Chondrocyte (in vitro differentiated cells): ENCODE measurements at places on chromosomes 11 and 22. TPM values are rescaled to one million over a fixed set of nuclear protein-coding genes. Genes with fewer than 3 reads are reported as not detected.
A peak's percentile ranks its signal among the peaks of the same experiment; 100 is the strongest.

DNA sequence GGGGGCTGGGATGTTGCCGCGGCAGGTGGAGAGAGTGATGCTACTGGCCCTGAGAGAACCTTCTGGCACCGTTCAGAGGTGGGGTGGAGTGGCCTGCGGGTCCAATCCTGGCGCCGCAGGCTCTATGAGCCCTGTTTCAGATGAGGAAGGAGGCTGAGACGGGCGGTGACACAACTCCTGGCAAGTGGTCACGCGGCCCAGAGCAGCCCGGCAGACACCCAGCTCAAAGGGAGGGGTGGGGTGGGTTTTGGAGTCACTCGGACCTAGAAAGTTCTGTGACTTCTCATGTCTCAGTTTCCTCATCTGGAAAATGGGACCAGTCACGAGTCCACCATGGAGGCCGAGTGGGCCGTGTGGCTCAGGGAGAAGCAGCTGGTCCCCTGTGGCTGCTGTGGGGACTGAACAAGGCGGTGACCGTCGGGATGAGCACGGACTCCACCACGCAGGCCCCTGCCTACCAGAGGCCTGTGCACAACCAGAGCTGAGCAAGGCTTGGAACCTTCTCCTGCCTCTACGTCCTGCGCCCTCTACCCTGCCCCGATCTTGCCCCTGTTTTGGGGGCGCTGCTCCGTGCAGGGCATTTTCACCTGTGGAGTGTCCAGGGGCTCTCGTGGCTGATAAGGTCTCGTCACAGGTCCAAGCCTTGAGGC lies 3.7 kb downstream of the TSPO start:
- H3K4me3 ChIP-seq = no peak overlapping the region
- peaks cover 44% of the 10 kb centered on the region for H3K4me1 ChIP-seq
- H3K36me3 ChIP-seq = peaks cover 2% of the 10 kb centered on the region
- H3K27ac ChIP-seq = no peak overlapping the region
- H3K27me3 ChIP-seq = no peaks in the 10 kb centered on the region
- DNase-seq = no peak

DNA sequence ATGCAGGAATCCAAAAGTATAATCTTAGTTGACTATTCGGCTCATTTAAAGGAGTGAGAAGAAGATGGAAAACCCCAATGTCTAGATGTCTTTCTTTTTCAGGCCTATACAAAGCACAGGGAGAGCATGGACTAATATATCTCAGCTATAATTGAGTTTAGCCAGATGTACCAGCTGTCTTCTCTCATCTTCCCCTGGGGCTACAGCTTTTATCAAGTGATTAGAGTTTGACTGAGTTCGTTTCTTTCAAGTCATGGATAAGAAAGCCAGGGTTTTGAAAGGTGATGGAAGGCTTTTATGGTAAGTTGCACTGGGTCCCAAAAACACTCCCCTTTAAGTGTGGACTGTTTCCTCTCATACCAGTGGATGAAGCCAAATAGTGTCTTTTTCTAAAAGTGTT lies 1172.8 kb upstream of the TENM4 start:
- no peaks in the 10 kb centered on the region for H3K36me3 ChIP-seq
- H3K27me3 ChIP-seq = peaks cover 2% of the 10 kb centered on the region
- no peak for DNase-seq
- H3K27ac ChIP-seq = no peak overlapping the region

DNA sequence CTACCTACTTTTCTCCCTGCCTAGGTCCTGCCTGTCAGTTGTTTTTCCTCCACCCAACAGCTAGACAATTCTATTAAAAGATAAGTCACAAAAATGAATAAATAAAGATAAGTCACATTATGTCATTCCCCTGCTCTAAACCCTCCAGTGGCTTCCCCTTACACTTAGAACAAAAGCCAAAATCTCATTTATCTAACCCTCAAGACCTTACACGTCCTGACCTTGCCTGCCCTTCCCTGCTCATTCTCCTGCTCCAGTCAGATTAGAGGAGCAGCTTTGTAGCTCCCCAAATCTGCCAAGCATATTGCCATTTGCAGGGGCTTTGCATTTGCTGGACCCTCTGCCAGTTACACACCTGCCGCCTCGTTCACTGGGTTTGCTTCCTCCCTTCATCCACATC lies 16.7 kb downstream of the KREMEN1 start:
- no peaks in the 10 kb centered on the region for H3K36me3 ChIP-seq
- no peak for DNase-seq

DNA sequence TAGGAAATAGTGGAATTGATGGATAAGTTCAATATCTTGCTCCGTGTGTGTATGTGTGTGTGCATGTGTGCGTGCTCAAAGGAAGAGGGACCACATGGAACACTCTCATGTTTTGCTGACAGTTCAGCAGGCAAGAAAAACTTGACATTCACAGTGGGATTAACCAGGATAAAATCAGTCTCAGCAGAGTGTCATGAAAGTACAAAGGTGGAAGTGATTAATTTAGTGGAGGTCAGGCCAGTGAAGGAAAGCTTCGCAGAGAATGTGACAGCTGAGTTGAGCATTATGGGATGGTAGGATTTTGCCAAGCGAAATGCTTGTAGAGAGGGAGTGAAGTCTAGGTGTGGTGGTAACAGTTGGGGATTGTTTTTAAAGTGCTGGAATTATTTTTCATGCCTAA lies 15.7 kb upstream of the FBXO3 start:
- DNase-seq = no peak

GRCh38 chr11:63020671-63021291 lies 5.1 kb upstream of the SLC22A8 start:
- no peaks in the 10 kb centered on the region for H3K36me3 ChIP-seq
- H3K27ac ChIP-seq = no peak overlapping the region
- no peak overlapping the region for H3K4me3 ChIP-seq

DNA sequence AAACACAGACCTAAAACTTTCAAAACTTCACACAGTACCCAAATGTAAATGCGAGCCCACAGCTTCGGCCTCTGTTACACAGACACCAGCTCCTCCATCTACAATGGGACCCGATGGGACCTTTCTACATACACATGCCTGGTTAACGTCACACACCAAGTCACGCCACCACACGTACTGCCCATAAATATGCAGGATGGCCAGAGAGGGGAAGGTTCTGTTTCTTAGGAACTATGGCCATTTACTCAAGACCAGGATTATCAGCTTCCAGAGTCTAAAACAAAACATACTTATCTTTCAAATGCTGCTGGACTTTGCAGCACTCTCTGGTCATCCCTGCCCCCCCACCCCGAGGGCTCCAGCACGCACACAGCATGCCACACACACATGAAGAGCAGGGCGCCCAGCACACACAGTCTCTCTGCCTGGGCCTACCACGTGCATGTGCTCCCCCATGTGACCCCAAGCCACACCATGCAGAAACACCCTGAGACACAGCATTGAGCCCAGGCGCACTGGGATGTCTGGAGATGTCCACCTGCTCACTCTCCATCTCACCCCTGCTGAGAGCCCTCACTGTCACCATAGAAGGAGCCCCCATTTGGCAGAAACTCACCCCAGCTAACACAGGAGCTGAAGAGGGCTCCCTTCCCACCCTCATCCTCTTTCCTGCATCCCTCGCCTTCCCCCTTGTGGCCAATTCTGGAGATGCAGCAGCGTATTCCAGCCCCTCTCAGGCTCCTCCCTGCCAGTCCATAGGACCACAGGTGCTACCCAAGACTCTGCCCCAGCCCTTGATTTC lies 61.8 kb downstream of the SLC22A12 start:
- no peak overlapping the region for H3K4me3 ChIP-seq
- H3K27me3 ChIP-seq = peaks cover 9% of the 10 kb centered on the region
- no peaks in the 10 kb centered on the region for H3K4me1 ChIP-seq
- DNase-seq = no peak

DNA sequence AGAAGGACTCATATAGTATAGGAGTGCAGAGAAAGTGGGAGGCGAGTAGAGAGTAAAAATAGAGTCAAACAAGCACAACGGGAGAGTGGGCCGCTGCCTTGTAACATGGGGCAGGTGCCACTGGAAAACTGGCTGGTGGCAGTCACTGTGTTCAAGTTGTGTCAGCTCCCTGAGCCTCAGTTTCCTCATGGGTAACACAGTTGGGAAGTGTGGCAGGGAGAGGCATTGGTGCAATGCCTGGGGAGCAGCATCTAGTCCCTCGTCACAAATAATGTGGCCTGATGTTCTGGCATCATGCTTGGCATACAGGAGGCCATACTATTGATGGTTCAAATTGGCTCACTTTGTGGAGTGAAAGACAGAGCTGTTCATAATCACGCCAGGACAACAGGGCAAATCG lies 78.9 kb upstream of the SPON1 start:
- H3K36me3 ChIP-seq = no peaks in the 10 kb centered on the region
- H3K27ac ChIP-seq = no peak overlapping the region
- H3K4me1 ChIP-seq = no peaks in the 10 kb centered on the region
- no peak for DNase-seq
- H3K4me3 ChIP-seq = no peak overlapping the region

DNA sequence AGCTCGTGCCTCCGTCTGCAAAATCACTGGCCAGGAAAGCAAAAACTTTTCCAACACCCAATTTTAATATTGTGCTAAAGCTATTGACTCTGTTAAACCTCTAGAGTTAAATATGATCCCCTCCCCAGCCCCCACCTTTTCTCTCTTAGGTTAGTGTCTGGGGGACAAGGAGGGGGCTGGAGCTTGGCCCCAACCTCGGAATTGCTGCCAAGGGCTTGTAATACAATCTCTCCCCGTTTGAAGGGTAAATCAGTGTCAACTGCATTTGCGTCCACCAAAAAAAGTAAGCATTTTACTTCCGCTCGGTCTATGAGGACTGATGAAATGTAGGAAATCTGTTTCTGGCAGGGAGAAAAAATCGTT lies at the start of gene GAS2:
GAS2 (plus strand) TSS at position 287 of the 363 bp plus-strand sequence. CDS start 8,259 bp downstream, outside the sequence.
- DNase-seq = no peak
- peaks cover 13% of the 10 kb centered on the region for H3K4me1 ChIP-seq
- H3K27ac ChIP-seq = peak within 1 kb of the TSS; percentile 28
- peaks cover 36% of the 10 kb centered on the region for H3K27me3 ChIP-seq
- H3K4me3 ChIP-seq = peak within 1 kb of the TSS; percentile 73

- DNase-seq = no peak
- peaks cover 5% of the 10 kb centered on the region for H3K36me3 ChIP-seq
- no peaks in the 10 kb centered on the region for H3K27me3 ChIP-seq
- no peak overlapping the region for H3K27ac ChIP-seq
- no peak overlapping the region for H3K4me3 ChIP-seq
These were observed 15.7 kb downstream of the PLAAT3 start for GRCh38 chr11:63598556-63598955.

- peaks cover 20% of the 10 kb centered on the region for H3K4me1 ChIP-seq
- no peak for DNase-seq
- H3K27ac ChIP-seq = no peak overlapping the region
- H3K36me3 ChIP-seq = no peaks in the 10 kb centered on the region
These were observed 244.1 kb upstream of the ZC3H12C start for GRCh38 chr11:109849051-109849450.

DNA sequence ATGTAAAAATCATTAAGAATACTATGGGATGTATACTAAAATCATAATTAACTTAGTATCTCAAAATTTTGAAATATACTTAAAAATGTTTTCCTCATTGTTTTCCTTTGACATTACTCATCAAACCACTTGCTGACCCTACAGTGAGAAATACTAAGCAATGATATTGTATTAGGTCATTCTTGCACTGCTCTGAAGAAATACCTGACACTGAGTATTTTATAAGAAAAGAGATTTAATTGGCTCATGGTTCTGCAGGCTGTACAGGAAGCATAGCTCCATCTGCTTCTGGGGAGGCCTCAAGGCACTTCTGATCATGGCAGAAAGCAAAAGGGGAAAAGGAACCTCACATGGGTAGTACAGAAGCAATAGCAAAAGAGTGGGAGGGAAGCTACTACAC lies 950.9 kb upstream of the CHORDC1 start:
- peaks cover 5% of the 10 kb centered on the region for H3K4me1 ChIP-seq

DNA sequence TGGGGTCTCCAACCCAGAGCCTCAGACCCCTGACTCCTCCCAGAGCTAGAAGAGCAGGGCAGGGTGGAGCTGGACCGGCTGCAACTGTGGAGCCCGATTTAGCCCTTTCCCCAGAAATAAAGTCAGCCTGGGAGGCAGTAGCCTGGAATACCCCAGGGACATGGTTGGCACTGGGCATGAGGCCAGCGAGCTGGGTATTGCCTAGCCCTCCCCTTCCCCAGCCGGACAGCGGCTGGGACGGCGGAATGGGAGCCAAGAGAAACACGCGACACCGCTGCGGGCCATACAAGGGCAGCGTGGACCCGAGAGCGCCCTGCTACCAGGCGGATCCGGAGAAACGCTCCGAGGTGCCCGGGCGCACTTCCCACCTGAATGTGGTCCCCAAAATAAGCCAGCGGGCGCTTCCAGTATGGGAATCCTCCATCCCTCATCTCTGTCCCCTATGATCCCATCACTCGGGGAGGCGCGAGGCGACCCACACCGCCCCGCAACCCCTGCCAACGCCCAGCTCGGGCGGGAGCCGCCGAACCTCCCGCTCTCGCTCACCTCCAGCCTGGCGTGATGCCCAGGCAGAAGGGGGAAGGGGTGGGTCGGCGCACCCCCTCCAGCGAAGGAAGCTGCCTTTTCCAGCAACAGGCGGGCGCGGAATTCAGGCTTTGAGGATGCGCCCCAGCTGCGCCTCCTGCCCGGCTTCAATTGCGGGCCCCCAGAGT lies 758 bp downstream of the MCAM start:
- H3K4me1 ChIP-seq = peaks cover 51% of the 10 kb centered on the region
- peak overlapping the region; percentile 80 for H3K4me3 ChIP-seq

DNA sequence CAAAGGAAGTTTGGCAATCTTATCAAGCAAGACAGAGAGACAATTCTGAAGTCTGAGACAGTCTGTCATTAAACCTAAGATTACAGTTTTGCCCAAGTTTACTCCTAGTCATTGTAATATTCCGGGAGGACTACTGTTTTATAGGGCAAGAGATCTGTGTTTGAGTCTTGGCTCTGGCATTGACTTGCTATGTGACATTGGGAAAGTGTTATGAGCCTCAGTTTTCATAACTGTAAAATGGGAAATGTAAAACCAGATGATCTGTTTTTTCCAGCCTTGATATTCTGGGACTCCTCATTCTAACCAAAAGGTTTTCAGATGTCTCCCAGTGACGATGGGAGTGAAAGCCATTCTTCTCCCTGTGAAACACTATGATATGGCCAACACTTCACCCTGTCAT lies 24.3 kb upstream of the SLCO2B1 start:
- H3K27me3 ChIP-seq = peaks cover 19% of the 10 kb centered on the region
- no peak overlapping the region for H3K4me3 ChIP-seq
- peaks cover 2% of the 10 kb centered on the region for H3K36me3 ChIP-seq
- no peak overlapping the region for H3K27ac ChIP-seq
- no peaks in the 10 kb centered on the region for H3K4me1 ChIP-seq

GRCh38 chr22:35621451-35621850 lies 4.3 kb upstream of the MB start:
- H3K4me1 ChIP-seq = peaks cover 15% of the 10 kb centered on the region
- DNase-seq = no peak
- H3K36me3 ChIP-seq = no peaks in the 10 kb centered on the region
- H3K27ac ChIP-seq = no peak overlapping the region

Gene KIRREL3
- 1.2 to 1.6 TPM (median 1.5 TPM) in 3 replicates for total RNA-seq

Gene RRM1
- 31.6 to 53.5 TPM (median 34.1 TPM) in 3 replicates for total RNA-seq

Gene UPK3A
- not detected in 3 replicates for total RNA-seq

Gene GLYAT
- total RNA-seq = not detected in 3 replicates

Gene SYTL2
- total RNA-seq = 9.3 to 25.1 TPM (median 23.8 TPM) in 3 replicates

Gene SOX6
- total RNA-seq = 27.2 to 46.1 TPM (median 29.9 TPM) in 3 replicates

Gene VSIG2
- total RNA-seq = not detected in 3 replicates
